ENCODE measurements at places on chromosomes 11 and 22.

DNA sequence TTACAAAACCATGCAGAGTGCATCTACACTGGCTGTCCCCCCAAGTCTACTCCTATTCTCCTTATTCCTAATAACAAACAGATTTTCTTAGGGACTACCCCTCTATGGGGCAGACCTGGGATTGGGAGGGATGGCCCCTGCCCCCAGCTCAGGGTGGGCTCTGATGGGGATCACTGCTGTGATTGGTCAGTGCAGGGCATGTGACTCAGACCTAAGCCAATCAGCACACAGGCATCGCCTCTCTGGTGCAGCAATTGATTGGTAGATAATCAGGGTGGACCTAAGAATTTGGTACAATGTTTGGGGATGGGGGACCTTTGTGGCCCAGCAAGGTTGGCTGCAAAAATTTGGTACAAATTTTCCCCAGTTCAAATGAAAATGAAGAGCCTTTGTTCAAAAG lies 57.2 kb upstream of the SHANK2 start:
- no peak for DNase-seq

DNA sequence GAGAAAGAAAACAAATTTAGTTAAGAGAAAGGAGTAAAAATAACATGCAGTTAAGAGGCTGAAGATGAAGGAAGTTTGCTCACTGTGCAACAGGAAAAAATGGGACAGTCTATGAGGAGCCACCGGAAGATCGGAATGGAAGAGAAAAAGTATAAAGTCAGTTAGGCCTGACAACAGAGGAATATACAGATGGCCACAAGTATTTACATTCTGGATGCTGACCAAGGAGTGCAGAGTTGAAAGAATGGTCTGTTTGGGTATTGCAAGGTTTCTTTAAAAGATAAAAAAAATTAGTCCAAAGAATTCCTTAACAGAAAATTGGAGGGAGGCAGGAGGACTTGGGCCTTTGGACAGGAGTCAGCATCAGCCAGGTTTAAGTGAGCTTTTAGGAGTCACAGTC lies 37.5 kb downstream of the RBFOX2 start:
- no peak for DNase-seq

- no peak for DNase-seq
Observed at GRCh38 chr11:107791343-107792048, 67.1 kb downstream of the SLC35F2 start.

- DNase-seq, result no peak
Observed at GRCh38 chr11:68904248-68904847, 657 bp downstream of the IGHMBP2 start.

GRCh38 chr11:134532921-134533421 lies 120.9 kb upstream of the B3GAT1 start:
- DNase-seq, result no peak

GRCh38 chr11:76147106-76147740 lies 59.1 kb downstream of the WNT11 start:
- no peak for DNase-seq

- DNase-seq, result no peak
Observed at GRCh38 chr11:78763664-78764063, 189.0 kb upstream of the NARS2 start.

- DNase-seq, result no peak
Observed at GRCh38 chr11:86785576-86785975, 14.8 kb upstream of the PRSS23 start.

DNA sequence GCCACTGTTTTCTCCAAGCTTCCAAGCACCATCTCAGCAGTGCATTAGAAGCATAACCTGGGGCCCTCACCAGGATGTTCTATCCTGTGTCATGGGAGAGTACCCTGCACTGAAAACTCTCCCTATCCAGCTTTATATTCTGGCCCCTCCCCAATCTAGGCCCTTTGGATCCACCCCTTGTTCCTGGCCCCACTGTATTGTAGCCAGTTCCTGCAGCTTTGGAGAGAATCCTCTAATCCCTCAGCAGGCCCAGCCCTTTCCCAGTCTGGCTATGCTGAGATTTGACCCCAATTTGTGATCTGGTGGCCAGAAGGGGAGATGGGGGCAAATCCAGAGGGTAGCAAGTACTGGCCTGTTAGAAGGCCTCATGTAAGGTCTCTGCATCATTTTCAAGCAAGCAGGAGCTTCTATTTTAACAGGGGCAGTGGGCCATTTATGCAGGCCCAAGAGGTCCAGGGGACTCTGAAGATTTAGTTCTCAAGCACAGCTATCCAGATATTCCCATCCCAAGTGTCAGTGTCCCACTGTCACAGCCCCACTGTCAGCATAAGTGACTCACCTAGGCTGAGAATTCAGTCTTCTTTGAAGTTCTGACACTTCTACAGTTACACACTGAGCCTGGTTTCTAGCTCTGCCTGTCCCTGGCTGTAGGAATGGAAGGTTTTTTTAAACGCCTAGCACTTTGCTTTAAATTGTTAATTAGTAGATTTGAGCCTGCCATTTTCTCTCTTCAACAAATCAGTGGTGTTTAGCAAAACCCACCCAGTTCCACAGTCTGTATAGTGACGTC lies 589.5 kb upstream of the CADM1 start:
- no peak for DNase-seq

DNA sequence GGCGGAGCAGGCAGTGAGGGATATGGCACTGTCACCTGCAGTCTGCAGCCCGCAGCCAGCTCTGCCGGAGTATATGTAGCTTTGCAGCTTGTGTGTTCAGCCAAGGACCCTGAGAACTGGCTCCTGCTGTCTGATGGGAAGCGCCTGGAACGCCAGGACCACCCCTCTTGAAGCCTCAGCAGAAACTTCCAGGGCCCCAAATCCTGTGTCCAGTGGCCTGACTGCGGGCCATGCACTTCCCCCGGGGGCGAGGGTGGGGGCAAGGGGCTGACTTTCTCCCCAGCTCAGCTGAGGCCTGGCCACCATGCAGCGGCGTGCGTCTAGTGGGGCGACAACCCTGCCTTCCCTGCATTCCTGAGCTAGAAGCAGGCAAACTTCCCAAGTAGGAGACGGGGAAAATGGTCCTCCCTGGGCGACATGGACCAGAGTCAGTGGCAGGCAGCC lies 32.3 kb downstream of the PISD start:
- no peak for DNase-seq

DNA sequence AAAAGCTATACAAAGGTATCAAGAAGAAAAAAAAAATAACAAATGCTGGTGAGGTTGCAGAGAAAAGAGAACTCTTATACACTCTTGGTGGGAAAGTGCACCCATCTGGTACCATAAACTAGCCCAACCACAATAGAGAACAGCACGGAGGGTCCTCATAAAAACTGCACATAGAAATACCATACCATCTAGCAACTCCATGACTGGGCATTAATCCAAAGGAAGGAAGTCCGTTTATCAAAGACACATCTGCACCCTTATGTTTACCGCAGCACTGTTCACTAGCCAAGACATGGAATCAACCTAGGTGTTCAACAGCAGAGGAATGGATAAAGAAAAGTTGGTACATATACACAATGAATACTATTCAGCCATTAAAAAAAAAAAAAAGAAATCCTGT lies 10.8 kb upstream of the CLDN5 start:
- no peak for DNase-seq

- DNase-seq, result no peak
Observed at GRCh38 chr22:46915950-46916730, 153.7 kb downstream of the TBC1D22A start.

DNA sequence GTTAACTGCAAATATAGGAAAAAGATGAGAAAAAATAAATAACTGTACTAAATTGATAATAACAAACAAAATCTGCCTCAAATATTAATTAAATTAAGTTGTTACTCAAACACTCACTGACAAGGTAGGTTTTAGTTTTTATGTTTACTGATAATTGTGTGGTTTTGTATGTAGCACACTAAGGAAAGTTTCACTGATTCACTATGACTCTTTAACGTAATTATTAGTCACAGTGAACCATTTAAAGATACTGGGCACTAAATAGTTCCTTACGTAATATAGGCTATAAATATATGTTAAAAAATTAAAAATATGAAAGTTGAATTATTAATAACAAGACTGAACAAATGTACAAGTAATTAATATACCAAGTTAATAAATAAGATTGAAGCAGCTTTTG lies 2330.0 kb upstream of the RAG2 start:
- DNase-seq, result no peak

GRCh38 chr11:76459299-76459698 lies 14.5 kb downstream of the EMSY start:
- no peak for DNase-seq

- no peak for DNase-seq
Observed at GRCh38 chr11:30260813-30261212, 30.0 kb downstream of the FSHB start.

DNA sequence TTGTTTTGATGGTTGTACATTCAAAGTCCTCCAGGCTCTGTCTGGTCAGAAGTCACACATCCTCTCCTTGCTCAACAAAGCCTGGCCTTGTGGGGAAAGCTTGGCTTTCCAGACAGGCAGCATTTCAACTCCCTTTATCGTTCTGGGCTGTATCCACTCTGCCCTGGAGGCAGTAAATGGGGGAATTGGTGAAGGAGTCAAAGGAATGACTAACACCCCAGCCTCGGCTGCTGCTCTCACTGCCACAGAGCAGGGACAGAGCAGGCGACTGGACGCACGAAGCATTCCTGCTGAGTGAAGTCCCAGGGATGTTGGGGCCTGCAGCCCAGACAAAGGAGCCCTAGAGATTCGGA lies 52.8 kb downstream of the WNT11 start:
- DNase-seq, result no peak

- no peak for DNase-seq
Observed at GRCh38 chr11:47057365-47057764, 119.3 kb downstream of the ARFGAP2 start.

DNA sequence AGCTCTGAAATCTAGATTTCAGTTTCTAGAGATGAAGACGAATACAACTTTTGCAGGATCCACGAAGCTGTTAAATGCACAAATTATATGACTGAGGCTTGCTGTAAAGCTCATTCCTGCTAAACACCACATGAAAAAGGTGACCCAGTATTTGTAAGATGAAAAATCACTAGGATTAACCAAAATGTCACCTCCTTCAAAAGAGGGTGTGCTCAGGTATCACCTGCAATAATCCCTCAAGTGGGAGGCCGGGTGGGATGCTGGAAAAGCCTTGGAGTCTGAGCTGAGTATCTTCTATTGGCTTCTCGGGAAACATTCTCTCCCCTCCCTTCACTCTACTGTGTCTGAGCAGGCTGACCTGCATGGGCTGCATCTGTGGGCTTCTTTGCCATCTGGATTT lies 195.8 kb downstream of the NELL1 start:
- no peak for DNase-seq

Data from NCI-H187 (cell line).